ENCODE measurements at places on chromosomes 2 and 18.

DNA sequence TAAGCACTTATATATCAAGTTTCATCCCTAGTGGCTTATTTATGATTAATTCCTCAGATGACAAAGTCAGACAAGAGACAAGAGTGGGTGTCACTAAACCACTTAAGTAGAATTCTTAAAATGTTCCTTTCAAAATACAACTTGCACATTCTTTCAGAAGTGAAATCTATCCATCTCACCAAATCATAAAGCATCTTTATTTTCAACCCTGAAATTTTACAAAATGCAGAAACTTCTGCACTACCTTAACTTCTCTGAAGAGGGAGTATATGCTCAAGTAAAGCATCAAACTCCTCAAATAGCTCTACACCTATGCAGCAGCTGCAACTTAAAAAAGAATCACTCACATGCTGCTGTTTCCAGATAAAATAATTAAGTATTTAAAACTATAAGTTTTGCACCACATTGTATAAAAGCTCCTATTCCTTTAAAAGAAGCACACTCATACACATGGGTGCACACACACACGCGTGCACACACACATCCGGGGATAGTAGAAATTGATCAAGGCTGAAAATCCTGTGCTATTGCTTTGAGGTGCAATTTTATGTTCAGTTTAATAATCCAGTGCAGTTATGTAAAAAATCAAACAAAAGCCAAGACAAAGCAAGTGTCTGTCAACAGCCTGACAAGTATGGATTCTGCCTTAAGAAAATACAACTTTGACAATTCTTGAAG, 244.5 kb downstream of the TCF4 start:
- peak; percentile 64 for DNase-seq

- peak; percentile 73 for DNase-seq
Measured at GRCh38 chr18:33611525-33612135, 33.6 kb downstream of the ASXL3 start.

GRCh38 chr2:112896909-112897623, 13.9 kb upstream of the IL37 start:
- no peak for DNase-seq

GRCh38 chr2:105597011-105597805, 147.5 kb upstream of the NCK2 start:
- DNase-seq = peak; percentile 51

DNA sequence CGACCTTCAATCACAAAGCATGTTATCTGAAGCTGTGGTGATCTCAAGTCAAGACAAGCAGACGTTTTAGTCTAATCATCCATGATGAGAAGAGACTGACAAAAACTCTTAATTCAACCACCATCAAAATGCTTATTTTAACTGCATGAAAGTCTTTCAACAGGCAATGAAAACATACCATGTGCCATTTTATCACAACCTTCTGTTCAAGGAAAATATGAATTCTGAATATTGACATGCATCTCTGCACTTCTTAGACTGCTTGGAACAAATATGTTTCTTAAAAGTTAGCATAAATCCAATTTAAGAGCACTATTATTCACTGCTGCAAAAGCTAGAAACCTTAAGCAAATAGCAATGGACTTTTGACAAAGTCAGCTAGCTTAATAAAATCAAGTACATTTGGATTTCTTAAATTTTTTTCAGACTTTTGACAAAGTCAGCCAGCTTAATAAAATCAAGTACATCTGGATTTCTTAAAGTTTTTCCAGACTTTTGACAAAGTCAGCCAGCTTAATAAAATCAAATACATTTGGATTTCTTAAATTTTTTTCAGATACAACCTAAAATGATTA, 70.9 kb downstream of the OLA1 start:
- DNase-seq = peak; percentile 50

DNA sequence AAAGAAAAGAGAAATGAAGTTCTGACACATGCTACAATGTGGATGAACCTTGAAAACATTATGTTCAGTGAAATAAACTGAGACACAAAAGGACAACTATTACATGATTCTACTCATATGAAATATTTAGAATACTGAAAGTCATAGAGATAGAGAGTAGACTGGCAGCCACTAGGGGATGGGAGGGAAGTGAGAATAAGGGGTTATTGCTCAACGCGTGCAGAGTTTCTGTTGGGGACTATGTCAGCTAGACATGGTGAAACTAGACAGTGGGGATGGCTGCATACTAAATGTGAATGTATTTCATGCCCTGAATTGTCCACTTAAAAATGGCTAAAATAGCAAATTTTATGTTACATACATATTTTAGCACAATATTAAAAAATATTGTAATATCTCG, 108.7 kb upstream of the ATL2 start:
- DNase-seq = no peak

- DNase-seq = no peak
Measured at GRCh38 chr2:234348081-234348480, 148.8 kb downstream of the ARL4C start.

GRCh38 chr2:6442252-6442985, 423.3 kb downstream of the CMPK2 start:
- DNase-seq = peak; percentile 36

DNA sequence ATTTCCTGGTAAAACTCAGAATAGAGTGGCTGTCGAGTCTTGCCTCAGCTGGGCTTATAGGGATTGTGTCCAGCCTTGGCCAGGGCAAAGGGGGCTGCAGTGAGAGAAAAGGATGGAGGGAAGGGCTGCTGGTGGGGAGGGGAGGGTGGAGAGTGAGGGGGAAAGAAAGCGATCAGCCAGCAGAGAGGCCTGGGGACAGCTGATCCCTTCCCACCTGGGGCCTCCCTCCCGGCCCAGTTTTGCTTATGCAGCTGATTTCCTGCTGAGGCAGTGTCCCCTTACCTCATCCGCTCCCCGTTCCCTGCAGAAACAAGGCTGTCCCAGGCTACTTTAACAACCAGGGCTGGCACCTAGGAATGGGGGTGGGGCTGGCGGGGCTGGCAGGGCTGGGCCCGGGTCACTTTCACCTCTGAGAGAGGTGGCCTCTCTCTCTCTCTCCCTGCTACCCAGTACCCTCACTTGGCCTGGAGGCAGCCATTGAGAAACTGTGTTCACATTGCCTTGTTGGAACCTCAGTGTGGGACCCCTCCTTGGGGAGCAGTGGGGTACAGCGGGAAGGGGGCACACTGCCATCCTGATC, 12.2 kb upstream of the GMPPA start:
- no peak for DNase-seq

- no peak for DNase-seq
Measured at GRCh38 chr2:148875387-148876051, 492 bp downstream of the KIF5C start.

DNA sequence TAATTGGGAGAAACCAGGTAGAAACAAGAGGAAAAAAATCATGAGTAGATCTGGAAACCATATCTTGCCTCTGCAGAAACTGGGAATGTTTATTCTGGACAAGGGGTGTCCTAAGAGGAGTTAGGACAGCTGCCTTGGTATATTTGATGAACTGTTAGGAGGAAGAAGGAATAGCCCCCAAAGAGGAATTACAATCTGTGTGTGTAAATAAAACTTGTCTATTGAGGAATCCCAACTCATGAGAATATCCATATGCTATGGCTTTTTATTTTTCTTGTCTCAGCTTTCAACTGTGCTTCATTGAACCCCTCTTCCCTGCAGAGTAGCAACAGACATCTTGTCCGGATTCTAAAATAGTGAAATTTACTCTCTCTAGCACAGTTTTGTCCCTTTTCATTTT, 423.5 kb upstream of the SLC14A2 start:
- DNase-seq = no peak

GRCh38 chr2:17792515-17792914, 23.7 kb upstream of the MSGN1 start:
- DNase-seq = no peak

GRCh38 chr2:3959372-3959771, 256.0 kb downstream of the DCDC2C start:
- peak; percentile 78 for DNase-seq

GRCh38 chr2:138711812-138712211, 68.4 kb downstream of the NXPH2 start:
- no peak for DNase-seq

GRCh38 chr2:99834426-99834825, 308.0 kb downstream of the AFF3 start:
- no peak for DNase-seq

DNA sequence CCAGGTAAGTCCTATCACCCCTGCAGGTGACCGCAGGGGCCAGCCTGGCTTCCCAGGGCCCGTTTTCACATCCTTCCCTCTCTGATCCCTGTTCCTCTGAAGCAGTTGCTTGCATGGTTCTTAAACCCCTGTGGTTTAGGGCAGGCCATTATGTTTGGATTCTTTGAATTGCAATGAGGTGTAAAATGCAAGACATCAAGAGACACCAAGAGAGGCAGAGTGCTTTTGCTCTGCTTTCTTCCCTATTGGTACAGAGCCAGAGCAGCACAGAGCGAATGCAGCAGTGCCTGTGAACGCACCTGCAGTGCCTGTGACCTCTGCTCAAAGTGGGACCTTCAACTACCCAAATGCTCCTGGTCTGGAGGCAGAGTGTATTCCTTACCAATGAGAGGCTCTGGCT, 7.6 kb downstream of the RFX8 start:
- DNase-seq = no peak

GRCh38 chr2:29014331-29014730, 33.2 kb downstream of the TOGARAM2 start:
- no peak for DNase-seq

DNA sequence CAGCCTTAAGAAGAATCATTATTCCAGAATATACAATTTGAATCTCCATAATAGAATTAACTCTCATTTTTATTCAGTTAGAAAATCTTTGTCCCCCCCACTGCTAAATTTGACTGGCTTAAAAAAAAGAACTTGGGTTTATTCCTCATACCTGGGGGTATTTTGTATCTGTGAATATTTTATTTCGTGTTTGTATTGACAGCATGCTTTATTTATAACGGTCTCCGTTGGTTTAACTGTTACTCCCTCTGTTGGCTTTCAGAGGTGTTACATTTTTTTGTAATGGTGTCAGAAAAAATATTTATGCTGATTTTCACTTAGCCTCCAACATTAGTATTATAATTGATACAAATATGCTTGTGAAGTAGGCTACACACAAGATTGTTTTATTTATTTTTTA, 109.1 kb downstream of the HAUS1 start:
- DNase-seq = no peak

DNA sequence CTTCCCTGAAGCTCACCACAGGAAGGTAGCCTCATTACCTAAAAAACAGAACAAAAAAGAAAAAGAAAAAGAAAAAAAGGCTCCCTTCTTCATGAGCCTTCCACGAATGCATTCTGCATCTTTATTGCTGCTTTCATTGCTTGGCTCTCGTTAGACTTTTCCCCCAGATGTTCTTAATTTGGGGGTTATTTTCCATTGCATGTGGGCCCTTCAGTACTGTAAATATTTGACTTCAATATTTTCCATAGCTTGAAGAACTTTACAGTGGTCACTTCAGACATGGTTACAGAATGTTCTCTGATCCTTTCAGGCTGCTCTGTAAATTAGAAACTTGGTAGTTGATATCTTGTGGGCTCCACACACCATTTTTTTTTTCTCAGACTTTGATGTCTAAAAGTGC, 65.6 kb upstream of the COPS8 start:
- no peak for DNase-seq

- no peak for DNase-seq
Measured at GRCh38 chr2:233350708-233351107, 3.6 kb upstream of the DGKD start.

DNA sequence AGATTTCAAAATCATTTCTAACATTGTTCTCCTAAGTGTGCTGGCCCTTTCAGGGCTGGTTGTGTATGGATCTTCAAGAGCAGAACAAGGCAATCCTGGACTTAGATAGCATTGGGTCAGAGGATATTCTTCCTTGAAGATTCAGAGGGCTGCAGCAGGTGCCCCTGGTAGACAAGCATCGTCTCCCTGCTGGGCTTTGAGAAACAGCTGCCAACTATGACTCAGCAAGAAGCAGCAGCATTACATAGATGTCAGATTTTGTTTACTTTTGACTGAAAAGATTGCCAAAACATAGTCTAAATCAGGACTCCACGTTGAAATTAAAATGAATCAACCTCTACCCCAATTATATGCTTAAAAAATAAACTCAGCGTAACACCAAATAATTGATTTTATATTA, 618.8 kb downstream of the SOCS6 start:
- DNase-seq = peak; percentile 8

DNA sequence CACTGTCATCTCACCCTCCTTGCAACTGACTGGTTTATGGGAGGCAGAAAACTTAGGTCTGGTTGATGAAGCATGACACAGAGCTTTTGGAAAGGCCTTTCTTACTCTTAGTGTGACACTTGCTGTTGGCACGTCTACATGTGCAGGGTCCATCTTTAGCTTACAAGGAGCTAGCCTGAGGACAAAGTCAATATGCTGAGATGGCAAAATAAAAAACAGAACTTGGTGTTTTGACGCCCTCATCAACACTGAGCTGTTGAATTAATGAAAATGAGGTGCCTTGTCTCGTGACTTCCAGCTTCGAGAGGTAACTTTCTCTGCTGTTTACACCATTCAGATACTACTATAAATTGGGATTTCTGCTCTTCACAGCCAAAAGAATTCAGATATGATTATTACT, 78.5 kb upstream of the KIDINS220 start:
- no peak for DNase-seq

- peak; percentile 50 for DNase-seq
Measured at GRCh38 chr2:125745514-125745913, 910.4 kb upstream of the GYPC start.

DNA sequence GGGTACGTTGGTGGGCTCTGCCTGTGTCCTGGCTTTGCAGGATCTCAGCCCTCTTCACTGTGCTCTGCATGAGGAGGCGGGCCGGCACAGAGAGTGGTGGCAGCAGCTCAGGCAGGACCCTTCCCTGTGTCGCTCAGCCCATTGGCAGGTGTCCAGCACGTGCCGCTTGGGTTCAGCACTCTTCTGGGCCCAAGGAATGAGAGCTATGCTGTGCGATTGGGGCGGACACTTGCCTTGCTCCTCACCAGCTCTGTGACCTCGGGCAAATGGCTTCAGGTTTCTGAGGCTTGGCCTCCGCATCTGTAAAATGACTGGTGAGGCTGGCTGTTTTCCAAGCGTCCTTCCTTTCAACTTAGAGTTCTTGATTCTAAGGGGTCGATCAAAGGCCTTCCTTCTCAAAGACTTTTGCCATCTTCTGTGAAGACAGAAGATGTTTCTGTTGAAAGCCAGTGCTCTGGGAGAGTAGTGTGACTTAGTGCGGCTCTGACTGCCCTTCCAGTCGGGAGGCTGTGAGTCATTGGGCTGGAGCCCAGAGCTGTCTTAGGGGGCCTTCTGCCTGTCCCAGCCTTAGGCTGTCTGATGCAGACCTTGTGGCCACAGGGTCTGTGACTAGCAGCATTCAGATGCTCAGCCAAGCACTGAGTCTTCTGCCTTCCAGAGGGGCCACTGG, 35.6 kb downstream of the GLI2 start:
- DNase-seq = no peak

- no peak for DNase-seq
Measured at GRCh38 chr2:47300609-47301276, 102.2 kb upstream of the MSH2 start.

GRCh38 chr2:173124441-173124840, 48.8 kb downstream of the MAP3K20 start:
- no peak for DNase-seq

DNA sequence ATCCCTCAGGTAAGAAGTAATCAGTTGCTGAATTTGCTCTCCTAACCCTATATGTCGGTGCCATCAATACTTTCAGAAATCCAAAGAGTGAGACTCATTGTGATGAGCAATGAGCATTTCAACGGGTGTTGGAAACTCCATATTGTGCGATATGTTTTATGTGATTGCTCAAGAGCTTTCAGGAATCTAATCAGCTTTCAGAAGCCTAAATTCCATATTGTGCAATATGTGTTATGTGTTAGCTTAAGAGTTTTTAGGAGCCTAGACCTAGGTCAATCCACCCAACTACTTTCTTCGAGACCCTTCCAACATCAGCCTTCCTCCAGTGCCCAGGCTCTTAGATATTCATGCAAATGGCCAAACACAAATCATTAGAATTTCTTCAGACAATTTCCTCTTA, 277.3 kb downstream of the DSC3 start:
- DNase-seq = no peak

Data from NCI-H2171 treated with DMSO at 0.1 percent for 48 hours (cell line).